ENCODE measurements at places on chromosomes 7 and 10.

DNA sequence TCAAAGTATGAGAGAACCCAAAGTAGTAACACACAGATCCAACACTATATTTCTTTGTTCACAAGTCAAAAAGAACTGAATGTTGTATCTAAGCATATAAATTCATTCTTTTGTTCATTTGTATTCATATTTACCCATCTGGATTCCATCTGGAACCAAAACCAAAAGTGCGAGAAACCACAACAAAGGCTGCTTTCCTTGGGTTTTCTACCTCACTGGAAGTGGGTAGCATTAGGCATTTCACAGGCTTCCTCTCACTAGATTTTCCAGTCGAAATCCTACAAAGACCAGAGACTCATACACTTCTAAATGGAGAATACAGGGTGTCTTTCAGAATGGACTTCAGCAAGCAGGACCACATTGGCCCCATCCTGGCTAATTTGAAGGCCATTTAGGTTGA lies 109.8 kb upstream of the WNT16 start:
- DNase-seq: no peak

DNA sequence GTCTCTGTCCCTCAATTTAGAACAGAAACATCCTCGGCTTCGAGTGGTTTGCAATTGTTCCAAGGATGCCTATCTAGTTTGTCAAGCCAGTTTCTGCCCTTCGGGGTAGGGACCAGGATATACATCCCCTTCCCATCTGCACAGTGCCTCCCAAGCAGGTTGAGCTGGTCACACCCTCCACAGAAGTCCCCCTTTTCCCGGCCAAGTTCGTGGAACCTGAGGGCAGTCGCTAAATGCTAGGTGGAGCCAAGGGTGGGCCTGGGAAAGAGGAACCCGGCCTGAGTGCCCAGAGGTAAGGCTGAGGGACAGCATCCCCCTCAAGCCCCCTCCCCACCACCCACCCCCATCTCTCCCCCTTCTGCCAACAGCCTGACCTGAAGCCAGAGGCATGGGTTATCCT lies 62.4 kb upstream of the NANOS1 start:
- DNase-seq: no peak

DNA sequence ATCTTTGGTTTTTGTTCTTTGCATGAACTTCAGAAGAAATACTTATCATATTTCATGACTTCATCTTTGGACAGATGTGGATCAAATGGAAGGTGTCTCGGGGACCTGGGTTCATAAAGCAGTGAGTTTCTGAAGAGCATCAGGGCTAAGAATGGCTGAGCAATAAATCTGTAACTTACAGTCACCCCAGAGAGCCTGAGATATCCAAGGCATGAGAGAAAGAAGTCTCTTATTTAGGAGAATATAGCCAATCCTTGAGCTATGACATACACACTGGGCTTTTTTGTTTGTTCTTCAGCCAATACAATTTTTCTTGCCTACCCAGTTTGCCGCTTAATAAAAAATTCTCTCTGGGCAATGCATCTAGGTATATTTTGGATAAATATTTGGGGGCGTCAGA lies 252.6 kb upstream of the INHBA start:
- no peak for DNase-seq

DNA sequence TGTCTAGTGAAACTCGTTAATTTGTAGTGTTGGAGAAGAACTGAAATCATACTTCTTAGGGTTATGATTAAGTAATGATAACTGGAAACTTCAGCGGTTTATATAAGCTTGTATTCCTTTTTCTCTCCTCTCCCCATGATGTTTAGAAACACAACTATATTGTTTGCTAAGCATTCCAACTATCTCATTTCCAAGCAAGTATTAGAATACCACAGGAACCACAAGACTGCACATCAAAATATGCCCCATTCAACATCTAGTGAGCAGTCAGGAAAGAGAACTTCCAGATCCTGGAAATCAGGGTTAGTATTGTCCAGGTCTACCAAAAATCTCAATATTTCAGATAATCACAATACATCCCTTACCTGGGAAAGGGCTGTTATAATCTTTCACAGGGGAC lies 187.6 kb downstream of the CFTR start:
- no peak for DNase-seq

DNA sequence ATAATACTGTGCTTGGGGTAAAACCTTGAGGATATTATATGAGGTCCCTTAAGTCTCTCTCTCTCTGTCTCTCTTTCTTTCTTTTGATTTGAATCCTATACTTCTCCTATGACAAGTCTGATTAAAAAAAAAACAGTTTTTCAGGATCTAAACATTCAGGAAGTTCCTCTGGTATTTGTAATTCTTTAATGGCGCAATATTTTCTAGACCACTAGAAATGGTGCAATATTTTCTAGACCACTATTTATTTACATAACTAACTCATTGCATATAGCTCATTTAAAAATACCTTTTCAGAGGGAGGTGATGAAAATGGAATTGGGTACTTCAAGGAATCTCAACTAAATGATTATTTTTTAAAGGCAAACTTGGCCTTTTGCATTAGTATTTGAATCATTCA lies 1235.3 kb downstream of the GATA3 start:
- DNase-seq: no peak

- DNase-seq: peak; percentile 22
Measured at GRCh38 chr10:114681542-114681941, 23.5 kb upstream of the ABLIM1 start.

- no peak for DNase-seq
Measured at GRCh38 chr7:36896418-36896817, 172.1 kb upstream of the AOAH start.

DNA sequence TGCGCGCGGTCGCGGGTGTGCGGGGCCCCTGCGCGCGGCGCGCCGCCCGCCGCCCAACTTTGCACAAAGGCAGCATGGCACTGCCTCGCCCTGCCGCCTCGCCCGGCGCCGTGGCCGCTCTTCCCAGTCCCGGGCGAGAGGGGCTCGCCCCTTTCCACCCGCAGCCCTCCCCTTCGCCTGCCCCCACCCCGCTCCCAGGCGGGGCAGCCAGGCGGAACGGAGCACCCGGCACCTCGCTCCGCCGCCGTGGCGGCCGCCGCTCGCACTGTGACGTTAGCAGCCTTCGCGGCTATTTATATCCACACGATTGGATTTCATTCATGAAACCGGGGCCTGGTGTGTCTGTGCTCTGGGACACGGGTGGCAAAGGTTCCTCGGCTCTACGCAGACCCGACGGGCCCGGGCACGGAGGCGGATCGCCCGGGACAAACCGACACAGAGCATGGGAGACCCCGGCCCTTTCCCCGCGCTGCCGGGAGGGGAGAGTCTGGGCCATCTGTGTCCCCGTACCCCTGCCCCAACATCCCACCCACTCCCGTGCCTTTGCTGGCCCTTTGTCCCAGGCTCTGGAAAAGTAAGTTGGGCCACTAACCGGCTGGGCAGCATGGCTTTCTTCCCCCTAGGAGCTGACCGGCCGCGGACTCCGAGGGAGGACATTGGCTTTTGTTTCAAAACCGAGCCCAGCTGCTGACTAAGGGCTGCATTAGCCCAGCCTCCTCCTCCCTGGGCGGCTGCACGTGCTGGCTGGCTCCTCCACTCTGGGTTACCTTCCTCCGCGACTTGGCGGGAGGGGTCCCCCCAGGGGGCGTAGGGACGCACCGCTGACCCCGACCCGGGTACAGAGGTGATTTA lies at the start of gene RHOBTB1:
Gene RHOBTB1 (minus strand): TSS at position 128 of the 852 bp plus-strand sequence. CDS start 32,643 bp downstream, outside the sequence.
- DNase-seq: peak; percentile 51

DNA sequence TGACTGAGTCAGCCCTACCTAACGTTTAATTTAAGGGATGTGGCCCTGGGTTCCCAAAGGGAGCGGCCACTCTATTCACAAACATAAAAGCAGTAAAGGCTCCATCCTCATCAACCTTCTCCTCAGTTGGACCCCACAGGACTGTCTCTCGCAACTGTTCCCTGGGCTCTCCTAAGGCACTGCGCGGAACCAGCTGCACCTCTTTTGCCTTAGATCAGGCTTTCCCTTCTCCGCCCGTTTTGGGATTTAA lies 689 bp upstream of the GTPBP4 start:
- DNase-seq: no peak

- DNase-seq: no peak
Measured at GRCh38 chr10:83724471-83725241, 414.7 kb upstream of the GHITM start.

DNA sequence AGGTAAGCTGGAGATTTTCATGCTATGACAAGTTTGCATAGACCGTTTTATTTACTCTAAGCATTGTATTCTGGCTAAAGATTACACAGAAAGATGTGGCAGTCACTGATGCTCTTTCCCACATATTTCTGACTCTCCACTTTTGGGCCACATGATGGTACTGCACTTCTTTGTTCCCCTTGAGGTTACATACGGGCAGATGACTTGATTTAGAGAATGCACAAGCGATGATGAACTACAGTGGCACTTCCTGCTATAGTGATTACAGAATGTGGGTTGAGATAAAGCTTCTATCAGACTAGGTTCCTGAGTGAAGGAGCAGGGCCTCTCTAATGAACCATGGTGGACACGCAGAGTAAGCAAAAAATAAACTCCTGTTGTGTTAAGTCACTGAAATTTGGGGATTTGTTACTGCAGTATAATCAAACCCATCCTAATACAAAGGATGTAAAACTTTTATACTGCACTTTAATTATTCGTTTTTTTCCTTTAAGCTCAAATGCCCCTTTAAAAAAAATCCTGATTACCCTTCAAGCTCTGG lies 177.9 kb downstream of the TAX1BP1 start:
- DNase-seq: no peak

- no peak for DNase-seq
Measured at GRCh38 chr7:124089621-124090020, 56.8 kb upstream of the TMEM229A start.

- DNase-seq: peak; percentile 91
Measured at GRCh38 chr7:12729112-12729511, 41.7 kb downstream of the ARL4A start.
